SIG-M5 (cell line): ENCODE measurements at places on chromosomes 2 and 18.

DNA sequence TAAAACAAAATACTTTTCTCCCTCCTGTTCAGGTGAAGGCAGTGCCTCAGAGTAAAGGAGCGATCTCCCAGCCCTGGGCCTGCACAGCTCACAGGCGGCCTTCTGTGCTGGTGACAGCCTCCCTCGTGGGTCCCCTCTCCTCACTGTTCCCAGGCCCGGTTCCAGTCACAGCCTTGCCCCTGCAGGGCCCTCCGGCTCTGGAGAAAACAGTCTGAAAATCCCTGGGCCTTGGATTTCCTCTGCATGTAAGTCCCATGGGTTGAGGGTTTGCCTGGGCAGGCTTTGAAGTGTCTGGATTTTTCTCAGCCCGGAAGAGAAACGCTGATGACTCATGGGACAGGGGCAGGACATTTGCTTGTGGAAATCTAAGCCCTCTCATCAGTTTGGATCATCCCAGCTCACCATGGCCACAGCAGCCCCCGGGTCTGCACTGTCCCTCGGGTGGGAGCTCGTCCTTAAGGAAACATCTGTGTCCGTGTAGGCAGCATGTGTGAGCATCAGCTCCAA is 186.1 kb upstream of the RAB12 start:
- no peak for DNase-seq

GRCh38 chr2:224178056-224178455 is 139.0 kb upstream of the SERPINE2 start:
- DNase-seq, result no peak

- no peak for DNase-seq
These were observed 770 bp downstream of the ZNF396 start for GRCh38 chr18:35376393-35376741.

DNA sequence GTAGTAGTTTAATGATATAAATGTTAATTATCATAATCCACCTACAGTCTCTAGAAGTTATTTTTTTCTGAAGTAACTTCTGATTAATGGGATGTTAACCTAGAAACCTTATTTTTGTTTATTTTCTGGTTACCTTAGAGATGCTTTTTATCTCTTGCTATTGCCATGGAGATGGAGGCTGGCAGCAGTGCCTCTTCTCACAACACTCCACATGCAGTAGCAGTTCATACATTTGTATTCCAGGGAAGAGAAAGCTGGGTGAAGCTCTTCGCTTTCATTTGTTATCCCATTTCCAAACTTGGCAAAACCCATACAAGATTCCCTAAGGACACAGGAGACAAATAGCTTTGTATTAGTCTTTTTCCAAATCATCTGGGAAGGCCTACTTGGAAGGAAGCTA is 1794.1 kb upstream of the LRRTM1 start:
- DNase-seq, result no peak
